ENCODE measurements at places on chromosomes 3 and 15.

DNA sequence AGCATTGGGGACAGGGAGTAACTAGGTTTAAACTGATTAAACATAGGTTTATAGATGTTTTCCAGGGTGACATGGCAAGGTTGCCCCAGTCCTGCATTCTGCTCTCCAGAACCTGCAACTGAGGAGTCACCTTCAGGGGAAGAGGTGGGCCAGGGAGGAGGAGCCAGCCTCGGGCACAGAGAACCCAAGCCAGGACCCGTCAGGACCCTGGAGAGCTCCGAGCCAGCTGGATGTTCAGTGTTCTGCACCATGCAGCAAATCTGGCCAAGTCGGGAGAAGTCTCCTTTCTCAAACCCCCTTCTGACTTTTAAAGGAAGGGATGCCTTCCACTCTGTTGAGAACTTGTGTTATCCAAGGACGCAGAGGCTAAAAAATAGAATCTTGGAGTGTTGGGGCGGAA is 62.1 kb upstream of the SLC6A11 start:
- peak; percentile 27 for DNase-seq

DNA sequence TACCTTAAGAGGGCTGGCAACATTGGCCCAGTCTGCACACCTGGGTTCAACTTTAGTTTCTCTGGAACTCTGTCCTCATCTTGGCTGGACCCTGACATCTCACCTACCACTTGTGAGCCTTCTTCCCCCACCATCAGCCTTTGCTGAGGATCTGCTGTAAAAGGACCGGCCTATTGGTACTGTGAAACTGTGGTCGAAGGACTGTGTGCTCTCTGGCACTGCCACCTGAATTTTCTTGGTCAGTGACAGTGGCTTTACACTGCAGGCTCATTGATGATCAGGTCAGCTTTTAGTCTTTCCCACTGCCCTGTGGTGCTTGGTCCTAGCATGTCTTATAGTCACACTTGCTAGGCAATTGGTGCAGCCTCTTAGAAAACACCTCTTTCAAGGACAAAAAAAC is 86.9 kb downstream of the PEX5L start:
- no peak for DNase-seq

DNA sequence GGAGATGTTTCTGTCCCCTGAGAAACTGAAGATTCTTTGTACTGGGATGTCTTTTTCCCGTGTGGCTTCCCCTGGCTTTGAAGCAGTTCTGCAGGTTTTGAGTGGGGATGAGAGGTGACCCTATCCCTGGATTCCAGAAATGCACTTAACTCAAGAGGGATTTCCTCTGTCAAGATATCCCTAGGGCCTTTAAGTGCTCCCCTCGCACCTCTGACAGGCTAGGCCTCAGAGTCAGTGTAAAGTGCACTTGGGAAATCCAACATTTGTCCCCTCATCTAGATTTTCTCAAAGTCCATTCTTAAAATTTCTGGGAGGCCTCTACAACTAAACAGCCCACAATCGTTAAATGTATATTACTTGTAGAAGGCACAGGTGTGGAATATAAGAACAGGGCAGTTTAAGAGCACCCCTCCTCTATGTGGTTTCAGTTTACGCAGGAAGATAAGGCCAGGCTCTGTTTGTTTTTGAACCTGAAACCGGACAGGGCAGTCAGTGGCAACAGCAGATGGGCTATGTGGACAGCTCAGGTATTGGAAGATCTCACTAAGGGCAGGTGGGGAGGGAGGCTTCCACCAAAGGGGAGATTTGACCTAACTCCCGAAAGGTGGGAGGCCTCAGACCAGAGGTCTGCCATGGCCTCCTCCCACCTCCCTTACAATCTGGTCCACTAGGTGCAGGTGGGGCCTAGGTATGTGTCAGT is 4.8 kb downstream of the C3orf52 start:
- no peak for DNase-seq

- no peak for DNase-seq
Measured at GRCh38 chr15:90876046-90876445, 7.7 kb downstream of the FURIN start.

DNA sequence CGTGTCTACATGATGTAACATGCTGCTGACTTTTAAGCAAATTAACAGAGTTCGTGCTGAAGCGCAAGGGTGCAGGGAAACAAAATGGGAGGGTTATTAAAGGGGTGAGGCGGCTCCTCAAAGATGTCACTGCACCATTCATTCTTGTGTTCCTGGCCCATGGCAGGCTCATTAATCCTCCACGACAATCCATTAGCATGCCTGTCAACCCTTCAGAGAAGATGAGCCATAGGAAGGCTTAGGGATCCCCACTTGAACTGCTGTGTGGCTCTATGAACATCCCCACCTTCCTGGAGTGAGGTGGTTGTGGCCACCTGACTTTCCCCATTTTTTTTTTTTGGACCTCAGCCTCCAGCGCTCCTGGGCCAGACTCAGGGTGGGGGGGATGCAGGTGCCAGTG is 45.8 kb downstream of the IGF1R start:
- no peak for DNase-seq

Measured in activated CD8-positive, alpha-beta memory T cell treated with anti-CD3 and anti-CD28 coated beads, Interleukin-2, amount 50 U/mL, for 4 hours (primary cell).